ENCODE measurements at places on chromosomes 2 and 18. TPM values are rescaled to one million over a fixed set of nuclear protein-coding genes. Genes with fewer than 3 reads are reported as not detected.

GRCh38 chr2:217325251-217325650 is 465.4 kb upstream of the TNP1 start:
- no peaks in the 10 kb centered on the region for H3K4me1 ChIP-seq
- H3K27ac ChIP-seq, result no peak overlapping the region
- no peak for DNase-seq
- H3K27me3 ChIP-seq, result no peaks in the 10 kb centered on the region
- no peak overlapping the region for H3K4me3 ChIP-seq
- H3K36me3 ChIP-seq, result no peaks in the 10 kb centered on the region

Gene AQP12A
- total RNA-seq, result not detected

Gene DNAJC5G
- not detected for total RNA-seq

Gene PPIL3
- total RNA-seq, result 35.0 TPM

Gene LYPD6
- 0.47 TPM for total RNA-seq

DNA sequence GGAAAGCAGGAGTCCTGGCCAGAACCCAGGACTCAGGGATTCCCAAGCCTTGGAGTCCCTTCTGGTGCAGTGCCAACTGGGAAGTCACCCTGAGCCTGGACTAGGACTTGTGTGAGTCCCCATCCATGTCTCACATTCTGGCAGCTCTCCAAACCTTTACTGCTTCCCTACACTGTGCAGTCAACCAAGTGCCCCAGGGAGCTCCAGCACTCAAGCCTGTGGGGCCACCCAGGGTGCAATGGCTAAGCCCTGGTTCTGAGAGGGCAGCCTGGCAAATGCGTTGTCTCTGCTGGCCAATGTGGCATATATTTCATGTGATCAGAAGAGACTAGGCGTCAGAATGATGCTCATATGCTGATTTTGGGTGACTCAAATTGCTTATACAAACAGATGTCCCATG is 223.4 kb downstream of the SP3 start:
- H3K27me3 ChIP-seq, result peaks cover 4% of the 10 kb centered on the region
- H3K4me3 ChIP-seq, result no peak overlapping the region
- no peaks in the 10 kb centered on the region for H3K4me1 ChIP-seq
- H3K27ac ChIP-seq, result no peak overlapping the region
- H3K36me3 ChIP-seq, result no peaks in the 10 kb centered on the region
- no peak for DNase-seq

- no peak overlapping the region for H3K4me3 ChIP-seq
- H3K27me3 ChIP-seq, result peaks cover 4% of the 10 kb centered on the region
- H3K27ac ChIP-seq, result no peak overlapping the region
- H3K36me3 ChIP-seq, result no peaks in the 10 kb centered on the region
- DNase-seq, result no peak
Measured at GRCh38 chr2:73162856-73163391, 39.5 kb upstream of the NOTO start.

GRCh38 chr2:10378189-10378588 is 69.9 kb downstream of the ODC1 start:
- H3K4me3 ChIP-seq, result no peak overlapping the region
- no peak for DNase-seq
- peaks cover 68% of the 10 kb centered on the region for H3K4me1 ChIP-seq
- peaks cover 3% of the 10 kb centered on the region for H3K36me3 ChIP-seq

GRCh38 chr2:133523406-133523805 is 44.9 kb downstream of the NCKAP5 start:
- H3K36me3 ChIP-seq, result no peaks in the 10 kb centered on the region
- no peak overlapping the region for H3K4me3 ChIP-seq
- no peaks in the 10 kb centered on the region for H3K4me1 ChIP-seq
